Stomach (tissue), 19 donors: ENCODE measurements at places on chromosomes 6 and 20.

DNA sequence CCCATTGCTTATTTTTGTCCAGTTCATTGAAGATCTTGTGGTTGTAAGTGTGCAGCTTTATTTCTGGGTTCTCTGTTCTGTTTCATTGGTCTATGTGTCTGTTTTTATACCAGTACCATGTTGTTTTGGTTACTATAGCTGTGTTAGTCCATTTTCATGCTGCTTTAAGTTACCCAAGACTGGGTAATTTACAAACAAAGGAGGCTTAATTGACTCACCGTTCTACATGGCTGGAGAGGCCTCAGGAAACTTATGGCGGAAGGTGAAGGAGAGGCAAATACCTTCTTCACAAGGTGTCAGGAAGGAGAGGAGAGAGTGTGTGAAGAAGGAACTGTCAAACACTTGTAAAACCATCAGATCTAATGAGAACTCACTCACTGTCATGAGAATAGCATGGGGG lies 29.9 kb upstream of the FERMT1 start:
- no peak for DNase-seq

DNA sequence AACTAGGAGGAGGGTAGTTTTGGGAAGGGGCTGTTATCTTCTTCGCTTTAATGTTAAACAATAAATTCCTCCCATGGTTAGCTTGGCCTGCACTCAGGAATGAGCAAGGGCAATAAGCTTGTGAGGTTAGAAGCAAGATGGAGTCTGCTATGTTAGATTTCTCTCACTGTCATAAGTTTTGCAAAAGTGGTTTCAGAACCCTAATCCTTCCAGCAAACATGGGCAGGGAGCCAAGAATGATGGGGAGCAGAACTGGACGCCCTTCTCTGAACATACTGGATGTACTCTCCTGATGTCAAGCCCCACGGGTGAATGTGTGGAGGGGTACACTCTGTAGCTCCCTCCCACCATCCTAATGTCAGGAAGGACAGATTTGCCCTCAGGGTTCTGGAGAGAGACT lies 22.3 kb downstream of the C6orf163 start:
- no peak for DNase-seq

DNA sequence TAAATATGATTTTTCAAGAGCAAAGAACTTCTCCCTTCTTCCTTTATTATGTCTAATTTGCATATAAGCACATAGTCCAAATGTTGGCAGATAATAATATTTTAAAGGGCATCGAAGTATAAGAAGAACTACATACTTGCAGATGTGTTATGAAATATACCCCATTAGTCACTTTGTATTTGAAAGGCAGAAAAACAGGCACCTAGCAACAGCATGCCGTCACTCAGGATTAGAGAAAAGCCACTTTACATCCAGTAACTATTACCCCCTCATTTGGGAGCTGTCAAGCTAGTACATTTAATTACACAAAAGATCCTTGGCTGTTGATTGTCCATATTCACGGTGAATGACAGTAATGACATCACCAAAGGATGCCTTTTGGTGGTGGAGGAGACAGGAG lies 99.3 kb upstream of the ARMC2 start:
- no peak for DNase-seq

GRCh38 chr6:8432614-8433013 lies 2.7 kb downstream of the SLC35B3 start:
- DNase-seq: no peak

GRCh38 chr6:127343809-127344659 lies 625 bp upstream of the ECHDC1 start:
- DNase-seq: no peak

DNA sequence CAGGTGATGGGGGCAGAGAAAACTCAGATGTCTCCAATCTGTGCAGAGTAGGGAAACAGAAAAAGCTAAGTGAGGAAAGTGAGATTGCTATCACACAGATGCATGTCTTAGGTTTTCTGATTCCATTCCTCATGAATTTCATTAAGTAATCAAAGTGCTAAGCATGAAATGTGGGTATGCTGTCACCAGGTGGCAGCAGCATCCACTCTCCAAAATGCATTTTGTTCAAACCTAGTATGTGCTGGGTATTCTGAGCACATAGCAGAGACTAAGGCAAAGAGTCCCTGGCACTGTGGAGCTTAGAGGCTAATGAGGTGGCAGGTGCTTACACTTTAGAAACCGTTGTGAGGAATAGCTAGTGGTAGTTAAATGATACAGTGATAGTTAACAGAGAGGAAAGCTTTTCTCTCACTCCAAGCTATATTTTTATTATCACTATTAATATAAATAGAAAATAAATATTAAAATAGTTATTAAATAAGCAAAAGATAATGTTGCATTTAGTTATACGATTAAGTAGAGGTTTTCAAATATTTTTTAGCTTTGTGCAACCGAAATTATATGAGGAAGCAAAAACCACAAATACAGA lies 179.5 kb downstream of the CDH26 start:
- peak; percentile 17 for DNase-seq

GRCh38 chr6:105601541-105602236 lies 198.8 kb upstream of the PREP start:
- peak; percentile 87 for DNase-seq

DNA sequence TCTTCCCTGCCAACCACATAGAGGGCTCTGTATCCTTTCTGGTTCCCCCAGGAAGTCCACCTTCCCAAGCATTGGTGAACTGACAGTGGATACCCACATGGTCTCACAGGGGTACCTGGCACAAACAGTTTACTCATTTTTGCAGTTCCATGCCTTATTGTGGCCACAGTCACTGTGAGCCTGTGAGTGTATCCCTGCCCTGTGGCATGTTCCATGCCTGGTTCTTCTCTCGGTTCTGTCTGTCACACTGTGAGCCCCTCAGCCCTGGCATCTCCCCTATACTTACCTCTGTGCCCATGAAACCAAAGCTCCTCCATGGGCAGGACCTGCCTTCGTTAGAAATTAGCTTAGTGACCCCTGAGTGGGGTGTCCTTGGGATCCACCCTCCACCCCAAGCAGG lies 107.8 kb downstream of the TOX2 start:
- DNase-seq: no peak

DNA sequence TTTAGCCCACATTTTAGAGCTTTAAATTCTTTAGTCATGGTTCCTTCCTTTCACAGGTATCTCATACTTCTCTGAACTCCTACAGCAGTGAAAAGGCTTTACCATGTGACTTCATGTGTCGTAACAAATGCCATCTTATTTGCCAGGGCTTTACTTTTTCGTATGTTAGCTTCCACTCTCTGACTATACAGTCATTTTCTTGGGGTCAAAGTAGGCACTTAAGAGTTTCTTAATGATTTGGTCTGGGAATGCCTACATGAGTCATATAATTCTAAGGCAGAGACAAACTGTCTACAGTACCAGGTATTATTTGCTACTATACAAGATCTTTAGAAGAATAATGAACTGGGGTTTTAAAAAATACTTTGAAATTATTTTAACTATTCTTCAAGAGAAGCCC lies 15.0 kb downstream of the RAB23 start:
- no peak for DNase-seq

DNA sequence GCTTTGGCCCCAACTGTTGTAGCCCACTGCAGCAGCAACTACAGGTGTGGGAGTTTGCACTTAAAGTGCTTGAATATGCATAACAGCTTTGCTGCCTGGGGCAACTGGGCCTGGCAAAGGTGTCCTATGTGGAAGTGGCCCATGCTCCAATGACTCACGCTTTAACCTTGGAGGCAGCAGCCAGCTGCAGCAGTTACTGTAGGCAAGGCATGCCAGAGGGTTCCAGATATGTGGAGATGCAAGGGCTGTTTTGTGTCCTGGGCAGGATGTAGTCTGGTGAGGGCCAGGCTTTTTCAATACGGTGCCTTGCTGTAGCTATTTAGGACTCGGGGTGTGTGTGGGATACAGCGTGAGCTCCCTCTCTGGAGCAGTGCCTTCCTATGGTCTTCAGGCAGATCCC lies 150.3 kb downstream of the NKAIN2 start:
- DNase-seq: no peak

- DNase-seq: no peak
Observed at GRCh38 chr6:159999240-159999671, 30.4 kb downstream of the IGF2R start.
